ENCODE measurements at places on chromosomes 16 and 17. TPM values are rescaled to one million over a fixed set of nuclear protein-coding genes. Genes with fewer than 3 reads are reported as not detected.

DNA sequence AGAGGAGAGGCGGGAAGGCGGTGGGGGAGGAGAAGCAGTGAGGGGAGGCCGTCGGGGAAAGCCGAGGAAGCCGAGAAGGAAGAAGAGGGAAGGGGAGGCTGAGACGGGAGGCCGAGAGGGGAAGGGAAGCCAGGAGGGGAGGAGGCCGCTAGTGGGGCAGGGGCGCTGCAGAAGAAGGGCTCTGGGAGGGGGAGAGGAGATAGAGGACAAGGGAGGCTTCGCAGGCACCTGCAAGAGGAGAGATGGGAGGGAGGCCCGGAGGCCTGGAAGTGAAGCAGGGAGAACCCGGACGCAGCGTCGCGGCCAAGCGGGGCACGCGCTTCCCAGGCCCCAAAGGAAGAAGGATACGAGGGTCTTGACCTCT, 2.3 kb downstream of the C17orf58 start:
- H3K27ac ChIP-seq, result peak overlapping the region; percentile 90
- peaks cover 5% of the 10 kb centered on the region for H3K36me3 ChIP-seq
- no peak for DNase-seq
- H3K4me1 ChIP-seq, result peaks cover 32% of the 10 kb centered on the region
- peak overlapping the region; percentile 79 for H3K4me3 ChIP-seq

The PIRT gene
- total RNA-seq, result not detected

The SPATA22 gene
- not detected for total RNA-seq

The CTRB1 gene
- total RNA-seq, result not detected

The NAA38 gene
- total RNA-seq, result 86.0 TPM

GRCh38 chr17:34858591-34859565, 102.4 kb downstream of the CCT6B start:
- peak; percentile 48 for DNase-seq
- no peaks in the 10 kb centered on the region for H3K36me3 ChIP-seq
- H3K27ac ChIP-seq, result peak overlapping the region; percentile 7

- no peak for DNase-seq
- no peaks in the 10 kb centered on the region for H3K27me3 ChIP-seq
- no peaks in the 10 kb centered on the region for H3K4me1 ChIP-seq
- no peaks in the 10 kb centered on the region for H3K36me3 ChIP-seq
- H3K4me3 ChIP-seq, result no peak overlapping the region
These were observed 147.2 kb downstream of the RBFOX3 start for GRCh38 chr17:79463421-79464317.

DNA sequence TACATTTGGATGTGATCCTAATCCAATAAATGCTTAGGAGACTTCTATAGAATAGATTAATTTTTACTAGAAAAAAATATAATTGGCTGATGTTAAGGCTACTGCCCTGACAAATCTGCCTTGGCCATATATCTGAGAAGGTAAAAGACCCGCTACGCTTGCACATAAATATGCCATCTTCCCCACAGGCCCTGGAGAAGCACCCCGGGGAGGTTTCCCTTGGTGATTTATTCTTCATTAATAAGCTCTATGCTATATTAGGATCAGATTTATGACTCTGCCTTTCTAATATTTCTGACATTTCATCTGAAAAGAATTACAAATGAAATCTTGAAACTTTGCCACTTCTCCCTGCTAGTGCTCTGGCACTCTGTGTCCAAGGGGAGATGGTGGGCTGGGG, 27.4 kb upstream of the MEOX1 start:
- no peak overlapping the region for H3K4me3 ChIP-seq
- H3K4me1 ChIP-seq, result no peaks in the 10 kb centered on the region
- no peak overlapping the region for H3K27ac ChIP-seq
- no peaks in the 10 kb centered on the region for H3K36me3 ChIP-seq
- H3K27me3 ChIP-seq, result peaks cover 7% of the 10 kb centered on the region

DNA sequence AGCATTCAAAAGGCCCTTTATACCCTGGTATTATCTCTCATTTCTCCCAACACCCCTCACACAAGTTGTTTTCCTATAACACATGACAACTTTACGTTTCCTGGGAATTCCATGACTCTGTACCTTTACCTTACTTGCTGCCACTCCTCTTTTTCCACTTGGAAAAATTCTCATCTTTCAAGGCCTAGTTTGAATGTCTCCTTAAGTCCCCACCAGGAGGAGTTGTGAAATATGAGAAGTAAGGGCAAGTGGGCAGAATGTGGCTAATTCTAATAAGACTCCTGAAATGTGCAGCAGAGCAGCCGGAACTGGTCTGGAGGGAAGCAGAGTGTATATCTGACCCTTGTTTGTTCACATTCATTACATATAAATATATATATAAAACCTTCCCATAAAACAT, 39.7 kb downstream of the BRCA1 start:
- no peak for DNase-seq
- H3K4me1 ChIP-seq, result no peaks in the 10 kb centered on the region
- no peak overlapping the region for H3K27ac ChIP-seq

GRCh38 chr16:68704232-68704867, 32.7 kb upstream of the CDH1 start:
- peaks cover 5% of the 10 kb centered on the region for H3K27me3 ChIP-seq
- H3K4me3 ChIP-seq, result no peak overlapping the region
- H3K27ac ChIP-seq, result no peak overlapping the region
- peak; percentile 62 for DNase-seq

- no peaks in the 10 kb centered on the region for H3K36me3 ChIP-seq
- peaks cover 13% of the 10 kb centered on the region for H3K27me3 ChIP-seq
- H3K4me3 ChIP-seq, result peak overlapping the region; percentile 77
- no peak for DNase-seq
These were observed 2.0 kb downstream of the KDM6B start for GRCh38 chr17:7835814-7836595.

The ZBTB4 gene
- 24.5 TPM for total RNA-seq

The RNF227 gene
- 3.9 TPM for total RNA-seq

DNA sequence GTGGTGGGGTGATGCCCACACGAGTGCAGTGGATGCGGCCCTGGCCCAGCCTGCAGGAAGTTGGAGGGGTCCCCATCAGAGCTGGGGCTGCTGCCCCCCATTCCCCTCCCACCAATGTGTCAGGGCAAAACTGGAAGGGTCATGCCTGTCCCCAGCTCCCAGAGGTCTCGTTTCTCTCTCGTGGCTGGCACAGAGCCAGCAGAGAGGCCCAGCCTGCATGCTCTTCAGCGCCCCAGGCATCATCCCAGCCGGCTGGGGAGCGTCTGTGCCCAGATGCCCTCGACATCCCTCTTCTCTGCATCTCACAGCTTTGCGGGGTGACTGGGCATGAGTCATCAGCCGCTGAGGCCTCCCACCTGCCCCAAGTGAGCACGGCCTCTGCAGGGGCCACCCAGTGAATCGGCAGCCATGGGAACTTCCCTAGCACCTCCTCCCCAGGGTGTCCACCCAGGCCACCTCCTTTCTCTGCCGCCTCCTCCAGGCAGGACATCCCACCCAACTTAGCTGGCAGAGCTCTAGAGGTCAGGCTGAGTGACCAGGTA, 9.8 kb upstream of the CSNK1D start:
- H3K27ac ChIP-seq, result no peak overlapping the region
- H3K27me3 ChIP-seq, result no peaks in the 10 kb centered on the region
- H3K36me3 ChIP-seq, result no peaks in the 10 kb centered on the region
- peaks cover 35% of the 10 kb centered on the region for H3K4me1 ChIP-seq

GRCh38 chr17:81867991-81868673, 3.0 kb downstream of the ARHGDIA start:
- H3K4me1 ChIP-seq, result peaks cover 46% of the 10 kb centered on the region
- no peaks in the 10 kb centered on the region for H3K27me3 ChIP-seq
- peak overlapping the region; percentile 57 for H3K27ac ChIP-seq
- no peak for DNase-seq

The DHX40 gene
- total RNA-seq, result 18.0 TPM

DNA sequence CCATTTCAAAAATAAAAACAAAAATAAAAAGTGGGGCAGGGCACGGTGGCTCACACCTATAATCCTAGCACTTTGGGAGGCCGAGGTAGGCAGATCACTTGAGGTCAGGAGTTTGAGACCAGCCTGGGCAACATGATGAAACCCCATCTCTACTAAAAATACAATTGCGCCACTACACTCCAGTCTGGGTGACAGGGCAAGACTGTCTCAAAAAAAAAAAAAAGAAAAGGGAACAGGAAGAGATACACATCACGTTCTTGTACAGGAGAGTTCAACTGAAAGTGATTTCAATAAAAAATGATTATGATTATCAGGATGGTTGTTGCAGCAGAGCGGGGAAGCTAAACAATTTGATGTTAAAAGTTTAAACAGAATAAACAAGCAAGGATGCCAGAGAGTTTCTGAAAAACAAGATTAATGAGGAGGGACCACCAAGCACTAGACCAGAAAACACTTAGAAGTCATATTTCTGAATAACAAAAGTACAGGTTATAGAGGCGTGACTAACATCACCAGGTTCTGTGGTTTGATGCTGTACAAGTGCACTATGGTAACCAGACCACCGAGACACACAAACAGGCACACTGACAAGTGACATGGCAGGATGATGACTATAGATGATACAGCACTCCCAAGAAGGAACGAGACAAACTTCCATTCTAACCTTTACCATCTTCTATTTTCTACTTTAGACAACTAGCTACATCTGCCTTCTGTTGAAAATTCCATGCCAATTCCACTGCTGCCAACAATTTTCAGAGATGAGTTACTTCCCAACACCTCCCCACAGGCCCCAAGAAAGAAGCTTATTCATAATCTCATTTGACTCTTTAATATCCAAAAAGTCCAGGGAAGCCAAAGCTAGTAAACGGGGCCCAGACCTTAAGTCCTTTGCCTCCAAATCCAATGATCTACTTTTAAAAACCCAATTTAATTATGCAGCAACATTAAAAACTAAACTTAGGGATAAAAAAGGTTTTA, 11.8 kb downstream of the DNAJA2 start:
- DNase-seq, result peak; percentile 77
- H3K4me3 ChIP-seq, result no peak overlapping the region
- H3K4me1 ChIP-seq, result peaks cover 35% of the 10 kb centered on the region
- H3K27ac ChIP-seq, result peak overlapping the region; percentile 86

DNA sequence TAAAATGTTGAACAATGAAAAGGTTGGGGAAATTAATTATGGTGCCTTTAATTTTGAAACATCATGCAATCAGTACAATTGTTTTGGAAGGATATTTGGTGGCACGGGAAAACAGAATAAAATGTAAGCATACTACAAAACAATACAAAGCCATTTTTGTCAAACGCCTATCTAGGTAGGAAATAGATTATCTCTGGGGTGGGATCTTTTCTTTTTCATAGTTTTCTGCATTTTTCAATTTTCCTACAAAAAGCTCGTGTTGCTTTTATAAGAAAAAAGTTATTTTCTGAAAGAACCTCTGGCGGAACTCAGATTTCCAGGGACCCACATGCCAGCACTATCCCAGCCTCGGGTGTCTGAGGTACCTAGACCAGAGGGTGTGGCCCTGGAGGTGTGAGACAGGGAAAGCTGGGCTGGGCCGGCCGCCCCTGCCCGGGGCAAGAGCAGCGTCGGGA, 961 bp upstream of the MAP3K3 start:
- peak overlapping the region; percentile 79 for H3K4me3 ChIP-seq
- no peak for DNase-seq
- no peaks in the 10 kb centered on the region for H3K36me3 ChIP-seq
- H3K27me3 ChIP-seq, result peaks cover 3% of the 10 kb centered on the region

GRCh38 chr16:19110537-19111360, 3.0 kb upstream of the ITPRIPL2 start:
- no peak overlapping the region for H3K4me3 ChIP-seq
- peaks cover 19% of the 10 kb centered on the region for H3K27me3 ChIP-seq

DNA sequence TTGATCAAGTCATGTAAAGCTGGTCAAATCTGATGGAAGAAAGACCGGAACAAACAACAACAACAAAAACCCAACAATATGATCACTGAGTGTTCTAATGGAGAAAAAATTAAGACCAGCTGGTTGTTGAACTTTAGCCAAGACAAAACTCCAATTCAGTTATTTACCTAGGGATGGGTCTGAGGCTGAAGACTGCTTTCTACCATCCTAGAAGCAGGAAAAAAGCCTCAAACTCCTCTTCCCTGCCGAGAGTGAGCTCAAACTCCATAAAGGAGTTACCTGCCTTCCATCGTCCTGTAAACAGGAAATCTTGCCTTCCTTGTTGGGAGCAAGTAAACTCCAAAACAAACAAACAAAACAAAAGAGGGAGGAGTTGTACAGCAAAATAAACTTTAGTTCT, 23.1 kb upstream of the TMEM98 start:
- no peak overlapping the region for H3K4me3 ChIP-seq
- peaks cover 34% of the 10 kb centered on the region for H3K4me1 ChIP-seq
- peak overlapping the region; percentile 67 for H3K27ac ChIP-seq
- H3K36me3 ChIP-seq, result peaks cover 2% of the 10 kb centered on the region
- peaks cover 9% of the 10 kb centered on the region for H3K27me3 ChIP-seq

DNA sequence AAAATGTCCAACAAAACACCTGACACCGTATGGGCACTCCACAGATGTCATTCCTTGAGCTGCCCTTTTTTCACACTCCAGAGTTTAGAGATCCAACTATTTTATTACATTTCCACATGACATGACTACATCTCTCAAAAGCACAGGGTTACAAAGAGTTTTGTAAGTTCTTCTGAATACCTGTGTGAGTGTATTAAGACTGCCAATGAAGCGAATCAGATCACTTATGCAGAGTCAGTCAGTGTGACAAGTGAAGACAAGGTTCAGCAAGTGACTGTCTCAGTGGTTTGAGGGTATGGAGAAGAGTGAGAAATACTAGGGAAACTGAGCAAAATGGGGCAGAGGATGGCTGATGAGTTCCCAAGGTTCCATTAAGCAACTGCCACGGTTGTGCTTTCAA, 8.4 kb downstream of the SDR42E1 start:
- no peaks in the 10 kb centered on the region for H3K4me1 ChIP-seq
- no peak overlapping the region for H3K4me3 ChIP-seq
- no peak overlapping the region for H3K27ac ChIP-seq
- H3K27me3 ChIP-seq, result no peaks in the 10 kb centered on the region
- H3K36me3 ChIP-seq, result peaks cover 29% of the 10 kb centered on the region

DNA sequence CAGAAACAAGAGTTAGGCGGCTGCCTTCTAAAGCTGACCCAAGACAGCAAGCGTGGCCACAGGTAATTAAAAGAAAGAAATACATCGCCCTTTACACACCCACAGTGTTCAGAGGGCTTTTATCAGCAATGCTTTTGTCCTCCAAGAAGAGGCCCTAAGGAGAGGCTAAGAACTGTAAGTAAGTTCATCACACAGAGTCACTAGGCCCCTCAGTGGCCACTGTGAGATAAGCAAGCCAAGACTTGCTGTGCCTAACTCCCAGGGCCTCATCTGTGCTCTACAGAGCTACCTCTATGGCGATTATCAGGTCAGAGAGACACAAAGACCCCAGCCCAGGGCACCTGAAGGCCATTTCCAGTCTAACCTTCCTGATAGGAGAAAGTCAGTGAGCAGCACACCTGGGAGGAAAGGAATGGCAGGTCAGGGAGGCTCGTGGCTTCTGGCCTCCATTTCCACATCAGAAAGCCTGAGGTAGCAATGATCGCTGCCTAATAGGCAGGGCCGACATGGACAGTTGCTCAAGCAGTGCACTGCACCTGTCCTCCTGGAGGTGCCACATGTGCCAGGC, 545.2 kb upstream of the CDH11 start:
- H3K4me3 ChIP-seq, result no peak overlapping the region
- no peaks in the 10 kb centered on the region for H3K27me3 ChIP-seq
- no peaks in the 10 kb centered on the region for H3K36me3 ChIP-seq
- no peak for DNase-seq

DNA sequence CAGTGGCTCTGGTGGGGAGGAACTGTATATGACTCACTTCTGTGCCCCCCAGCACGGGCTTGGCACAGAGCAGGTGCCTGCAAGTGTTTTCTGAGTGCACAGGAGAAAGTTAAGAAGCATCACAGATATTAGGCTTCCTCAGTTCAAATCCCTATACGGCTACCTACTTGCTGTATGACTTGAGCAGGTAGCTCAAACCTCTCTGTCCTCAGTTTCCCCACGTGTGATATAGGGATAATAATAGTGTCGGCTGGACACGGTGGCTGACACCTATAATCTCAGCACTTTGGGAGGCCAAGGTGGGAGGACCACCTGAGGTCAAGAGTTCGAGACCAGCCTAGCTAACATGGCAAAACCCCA, 95.7 kb downstream of the C16orf78 start:
- no peak for DNase-seq
- H3K4me3 ChIP-seq, result no peak overlapping the region
- peaks cover 4% of the 10 kb centered on the region for H3K27me3 ChIP-seq
- H3K27ac ChIP-seq, result no peak overlapping the region
- H3K4me1 ChIP-seq, result peaks cover 5% of the 10 kb centered on the region

All from activated CD8-positive, alpha-beta memory T cell treated with anti-CD3 and anti-CD28 coated beads, Interleukin-2, amount 10 ng/mL, durations not matched to agents 7 days and 5 days (primary cell).